Fibroblast of the aortic adventitia (primary cell): ENCODE measurements at places on chromosomes 6 and 20.

DNA sequence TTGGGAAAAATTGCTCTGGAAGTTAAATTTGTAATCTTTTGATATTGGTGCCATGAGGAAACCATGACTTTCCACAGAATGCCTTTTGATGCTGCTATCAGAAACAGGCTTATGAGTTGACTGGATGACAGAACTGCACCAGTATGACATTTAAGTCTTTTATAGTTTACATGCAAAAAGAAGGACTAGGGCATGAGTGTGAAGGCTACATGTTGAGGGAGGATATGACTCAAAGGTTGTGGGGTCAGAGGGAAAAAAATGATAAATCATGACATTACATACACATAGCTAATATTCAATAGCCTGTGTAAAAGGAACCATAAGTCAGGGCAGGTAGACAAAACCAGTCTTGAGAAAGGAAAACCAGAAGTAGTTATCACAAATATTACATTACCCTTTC is 182.2 kb downstream of the COL12A1 start:
- DNase-seq, result peak; percentile 6

- DNase-seq, result no peak
Observed at GRCh38 chr6:90896075-90896547, 309.2 kb upstream of the MAP3K7 start.

GRCh38 chr6:151721671-151722070 is 85.8 kb upstream of the ESR1 start:
- peak; percentile 58 for DNase-seq

DNA sequence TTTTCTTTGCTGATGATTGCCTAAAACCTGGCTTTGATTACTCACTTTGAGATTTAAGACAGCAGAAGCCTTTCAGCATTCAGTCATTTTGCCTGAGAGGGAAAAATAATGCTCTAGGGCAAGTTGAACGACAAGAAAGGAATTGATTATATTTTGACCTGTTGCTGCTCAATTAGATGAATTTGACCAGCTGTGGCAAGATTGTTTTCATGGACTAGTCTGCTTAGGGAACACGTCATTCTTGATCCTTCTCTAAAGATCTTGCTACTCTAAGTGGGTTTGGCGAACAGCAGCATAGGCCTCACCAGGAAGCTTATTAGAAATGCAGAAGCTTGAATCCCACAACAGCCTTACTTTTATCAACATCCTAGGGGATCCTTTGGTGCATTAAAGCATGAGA is 59.7 kb upstream of the PHACTR1 start:
- DNase-seq, result no peak

DNA sequence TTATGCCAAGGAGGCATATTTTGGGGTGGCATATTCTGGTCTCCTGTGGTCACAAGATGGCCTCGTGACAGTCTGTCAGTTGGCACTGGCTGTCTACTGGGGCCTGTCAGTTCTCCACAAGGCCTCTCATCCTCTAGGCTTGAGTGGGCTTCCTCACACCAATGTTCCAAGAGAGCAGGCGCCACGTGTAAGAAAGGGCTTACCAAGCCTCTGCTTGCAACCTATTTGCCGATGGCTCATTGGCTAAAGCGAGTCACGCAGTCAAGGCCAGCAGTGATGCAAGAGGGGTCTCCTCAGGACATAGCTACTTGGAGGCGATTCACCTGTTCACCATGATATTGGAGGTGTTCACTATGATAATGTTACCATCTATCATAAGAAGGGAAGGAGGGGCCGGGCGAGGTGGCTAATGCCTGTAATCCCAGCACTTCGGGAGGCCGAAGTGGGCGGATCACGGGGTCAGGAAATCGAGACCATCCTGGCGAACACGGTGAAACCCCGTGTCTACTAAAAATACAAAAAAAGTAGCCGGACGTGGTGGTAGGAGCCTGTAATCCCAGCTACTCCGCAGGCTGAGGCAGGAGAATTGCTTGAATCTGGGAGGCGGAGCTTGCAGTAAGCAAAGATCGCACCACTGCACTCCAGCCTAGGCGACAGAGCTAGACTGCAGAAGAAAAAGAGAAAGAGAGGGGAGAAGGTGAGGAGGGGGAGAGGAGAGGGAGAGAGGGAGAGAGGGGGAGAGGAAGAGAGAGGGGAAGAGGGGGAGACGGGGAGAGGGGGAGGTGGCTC is 35.3 kb downstream of the C6orf52 start:
- DNase-seq, result no peak

DNA sequence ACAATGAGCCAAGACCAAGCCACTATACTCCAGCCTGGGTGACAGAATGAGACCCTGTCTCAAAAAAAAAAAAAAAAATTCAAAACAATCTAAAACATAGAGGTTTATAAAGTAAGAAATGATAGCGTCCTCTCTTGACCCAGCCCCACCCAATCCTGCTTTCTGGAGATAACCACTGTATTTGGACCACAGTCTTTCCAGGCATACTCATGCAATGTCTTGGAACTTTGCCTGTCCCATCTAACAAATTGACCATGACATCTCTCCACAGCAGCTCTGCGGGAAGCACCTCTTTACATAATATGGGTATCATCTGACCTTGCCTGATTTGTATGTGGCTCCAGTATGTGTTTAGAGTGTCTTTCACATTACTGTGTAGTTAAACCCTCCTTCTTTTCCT is 9.1 kb upstream of the SHLD1 start:
- DNase-seq, result peak; percentile 75

- DNase-seq, result no peak
Observed at GRCh38 chr6:38687043-38687353, 15.9 kb downstream of the GLO1 start.

- DNase-seq, result no peak
Observed at GRCh38 chr6:78489874-78490273, 377.5 kb upstream of the IRAK1BP1 start.

GRCh38 chr6:125810445-125810844 is 19.7 kb downstream of the NCOA7 start:
- DNase-seq, result no peak

DNA sequence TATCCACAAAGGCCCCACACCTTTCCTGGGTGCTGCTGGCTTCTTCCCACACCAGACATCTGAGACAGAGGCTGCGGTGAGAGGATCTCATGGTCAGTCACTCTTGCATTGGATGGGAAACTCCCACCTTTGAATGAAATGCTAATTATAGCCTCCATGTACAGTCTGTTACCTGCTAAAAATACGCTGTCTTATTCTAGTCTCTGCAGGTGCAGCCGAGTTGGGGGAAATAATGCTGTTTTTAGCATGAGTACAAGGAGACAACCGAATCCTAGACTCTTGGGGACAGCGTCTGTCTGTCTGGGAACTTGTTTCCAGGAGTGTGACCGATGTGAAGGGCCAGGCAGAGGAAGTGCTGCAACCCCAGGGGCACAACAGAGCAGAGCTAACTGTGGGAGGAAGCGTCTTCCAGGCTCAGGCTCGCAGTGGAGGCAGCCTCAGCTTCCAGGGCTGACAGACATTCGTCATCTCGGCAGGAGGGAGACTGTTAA is 286.2 kb downstream of the PREX1 start:
- DNase-seq, result no peak

- DNase-seq, result no peak
Observed at GRCh38 chr6:125809570-125810170, 18.9 kb downstream of the NCOA7 start.

GRCh38 chr6:70314296-70314695 is 11.4 kb upstream of the COL9A1 start:
- peak; percentile 2 for DNase-seq

DNA sequence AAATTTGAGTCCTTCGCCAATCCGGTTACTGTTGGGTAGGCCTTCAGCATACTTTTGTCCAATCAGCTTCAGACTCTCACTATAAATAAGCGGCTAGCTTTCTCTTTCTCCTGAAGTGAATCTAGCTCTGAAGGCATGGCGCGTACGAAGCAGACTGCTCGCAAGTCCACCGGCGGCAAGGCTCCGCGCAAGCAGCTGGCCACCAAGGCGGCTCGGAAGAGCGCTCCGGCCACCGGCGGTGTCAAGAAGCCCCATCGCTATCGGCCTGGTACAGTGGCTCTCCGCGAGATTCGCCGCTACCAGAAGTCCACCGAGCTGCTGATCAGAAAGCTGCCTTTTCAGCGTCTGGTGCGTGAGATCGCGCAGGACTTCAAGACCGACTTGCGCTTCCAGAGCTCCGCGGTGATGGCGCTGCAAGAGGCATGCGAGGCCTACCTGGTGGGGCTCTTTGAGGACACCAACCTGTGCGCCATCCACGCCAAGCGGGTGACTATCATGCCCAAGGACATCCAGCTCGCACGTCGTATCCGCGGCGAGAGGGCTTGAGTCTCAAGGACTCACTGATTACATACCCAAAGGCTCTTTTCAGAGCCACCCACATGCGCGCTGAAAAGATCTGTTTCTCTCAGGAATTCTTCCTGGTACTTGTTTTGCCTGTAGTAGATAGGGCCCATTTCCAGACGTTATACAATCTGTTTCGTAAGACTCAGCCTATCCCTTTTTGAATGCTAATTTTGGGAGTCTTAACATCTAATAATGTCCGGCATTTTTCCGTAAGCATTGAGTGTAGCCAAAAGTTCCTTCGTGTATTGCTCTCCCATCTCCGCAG is 102.0 kb downstream of the OR2B2 start:
- peak; percentile 99 for DNase-seq

DNA sequence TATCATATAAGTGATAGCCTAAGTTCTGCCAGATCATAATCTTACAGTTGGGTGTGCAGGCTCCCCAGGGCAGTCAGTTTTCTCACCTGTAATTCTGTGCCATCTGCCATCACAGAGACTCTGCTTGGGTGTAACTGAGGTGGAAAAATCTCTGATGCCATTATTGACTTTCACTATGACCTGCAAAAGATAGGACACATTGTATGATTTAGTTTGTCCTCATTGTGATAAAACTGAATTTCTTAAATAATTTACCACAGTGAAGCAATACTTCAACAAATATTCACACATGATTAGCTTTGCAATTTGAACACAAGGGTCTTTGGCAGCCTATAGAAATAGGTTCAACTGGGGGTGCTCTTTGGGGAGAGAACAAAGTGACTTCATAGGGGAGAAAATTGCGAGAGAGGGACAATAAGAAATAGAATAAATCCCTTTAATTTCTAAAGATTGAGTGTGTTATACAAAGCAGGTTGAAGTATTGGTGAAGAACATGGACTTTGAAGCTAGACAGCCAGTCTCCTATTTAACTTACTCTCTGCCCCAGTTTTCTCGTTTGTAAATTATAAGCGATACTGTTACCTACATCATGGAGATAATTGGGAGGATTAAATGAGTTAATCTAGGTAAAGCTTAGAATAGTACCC is 27.3 kb downstream of the FAM229B start:
- no peak for DNase-seq

DNA sequence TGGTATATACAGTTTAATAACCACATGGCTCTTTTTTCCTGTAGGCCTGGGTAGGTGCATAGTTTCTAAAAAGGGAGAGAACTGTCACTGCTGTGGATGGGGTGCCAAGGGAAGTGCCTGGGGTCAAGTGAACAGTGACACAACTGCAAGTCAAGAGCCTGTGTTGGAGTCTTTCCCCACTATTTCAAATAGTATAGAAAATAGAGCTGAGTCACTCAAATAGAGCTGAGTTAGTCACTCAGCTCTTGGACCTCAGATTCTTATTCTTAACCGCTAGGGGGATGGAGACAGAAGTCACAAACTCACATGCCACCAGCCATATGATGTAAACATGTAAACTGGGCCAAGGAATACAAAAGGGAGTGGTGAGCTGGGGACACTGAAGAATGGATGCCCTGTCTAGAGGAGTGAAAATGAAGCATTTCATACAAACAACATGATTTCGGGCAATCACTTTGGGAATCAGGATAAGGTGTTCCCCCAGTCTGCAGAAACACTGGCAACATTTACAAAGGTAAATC is 2.1 kb downstream of the NQO2 start:
- DNase-seq, result peak; percentile 76

DNA sequence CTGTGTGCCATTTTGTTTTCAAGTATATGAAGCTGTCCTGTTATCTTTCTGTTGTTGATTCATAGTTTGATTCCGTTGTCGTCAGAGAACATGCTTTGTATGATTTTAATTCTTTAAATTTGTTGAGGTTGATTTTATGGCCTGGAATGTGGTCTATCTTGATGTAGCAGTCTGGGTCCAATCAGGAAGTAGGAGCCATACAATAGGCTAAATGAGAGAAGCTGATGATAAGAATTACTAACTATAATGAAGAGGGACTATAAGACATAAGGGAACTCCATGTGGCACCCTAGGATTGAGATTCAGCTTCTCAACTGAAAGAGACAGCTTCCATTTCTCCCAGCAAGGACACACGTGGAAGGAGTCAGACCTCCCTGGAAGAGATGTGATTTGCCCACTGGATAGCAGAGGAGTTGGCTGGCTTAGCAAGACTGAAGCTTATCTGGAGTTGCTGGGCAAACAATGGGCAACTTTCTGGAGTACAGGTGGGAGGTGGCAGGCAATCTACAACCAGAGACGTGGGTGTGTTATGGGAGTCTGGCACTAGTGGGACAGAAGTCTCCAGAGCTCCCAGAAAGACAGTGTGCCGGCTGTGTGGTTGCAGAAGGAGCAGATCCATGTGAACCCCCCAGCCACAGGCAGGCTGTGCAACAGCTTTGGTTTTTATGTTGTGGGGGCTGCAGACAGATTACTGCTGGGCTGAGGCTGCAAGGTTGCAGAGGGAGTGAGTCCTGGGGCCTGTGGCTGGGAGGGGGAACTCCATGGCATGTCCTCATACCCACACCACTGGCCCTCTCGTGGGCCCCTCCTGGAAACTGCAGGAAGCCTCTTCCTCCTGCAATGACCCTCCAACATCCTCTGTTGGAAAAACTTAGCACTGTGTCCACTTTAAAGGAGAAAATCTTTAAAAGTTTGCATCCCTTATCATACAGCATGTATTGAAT is 7.1 kb downstream of the ZNF831 start:
- DNase-seq, result no peak

- no peak for DNase-seq
Observed at GRCh38 chr20:58677079-58677604, 15.5 kb upstream of the NPEPL1 start.

GRCh38 chr6:79964607-79965081 is 17.3 kb upstream of the ELOVL4 start:
- no peak for DNase-seq

DNA sequence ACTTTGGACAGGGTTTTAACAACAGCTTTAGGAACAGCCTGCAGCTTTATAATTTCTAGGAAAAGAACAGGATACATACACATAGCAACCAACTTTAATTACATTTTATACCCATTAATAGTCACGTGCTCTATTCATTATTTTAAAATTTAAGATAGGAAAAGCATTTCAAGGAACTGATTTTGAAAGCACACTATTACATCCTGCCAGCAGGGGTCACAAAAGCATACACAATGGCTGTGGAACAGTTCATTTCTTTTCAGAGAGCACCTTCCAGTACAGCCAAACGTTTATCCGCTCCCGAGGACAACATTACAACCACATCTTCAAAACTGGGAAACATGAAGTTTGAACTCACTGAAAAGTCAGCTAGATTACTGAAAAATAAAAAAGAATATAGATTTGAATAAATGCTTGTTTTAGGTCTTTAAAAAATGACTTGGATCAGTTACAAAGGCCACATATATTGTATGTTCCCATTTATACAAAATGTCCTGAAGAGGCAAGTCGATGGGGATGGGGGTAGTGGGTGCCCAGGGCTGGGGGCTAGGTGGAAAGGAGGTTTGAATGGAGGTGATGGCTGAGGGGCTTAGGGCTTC is 104.6 kb upstream of the EXOC2 start:
- DNase-seq, result peak; percentile 77

- no peak for DNase-seq
Observed at GRCh38 chr6:20839630-20840029, 305.4 kb downstream of the CDKAL1 start.
